ENCODE measurements at places on chromosomes 2 and 18.

DNA sequence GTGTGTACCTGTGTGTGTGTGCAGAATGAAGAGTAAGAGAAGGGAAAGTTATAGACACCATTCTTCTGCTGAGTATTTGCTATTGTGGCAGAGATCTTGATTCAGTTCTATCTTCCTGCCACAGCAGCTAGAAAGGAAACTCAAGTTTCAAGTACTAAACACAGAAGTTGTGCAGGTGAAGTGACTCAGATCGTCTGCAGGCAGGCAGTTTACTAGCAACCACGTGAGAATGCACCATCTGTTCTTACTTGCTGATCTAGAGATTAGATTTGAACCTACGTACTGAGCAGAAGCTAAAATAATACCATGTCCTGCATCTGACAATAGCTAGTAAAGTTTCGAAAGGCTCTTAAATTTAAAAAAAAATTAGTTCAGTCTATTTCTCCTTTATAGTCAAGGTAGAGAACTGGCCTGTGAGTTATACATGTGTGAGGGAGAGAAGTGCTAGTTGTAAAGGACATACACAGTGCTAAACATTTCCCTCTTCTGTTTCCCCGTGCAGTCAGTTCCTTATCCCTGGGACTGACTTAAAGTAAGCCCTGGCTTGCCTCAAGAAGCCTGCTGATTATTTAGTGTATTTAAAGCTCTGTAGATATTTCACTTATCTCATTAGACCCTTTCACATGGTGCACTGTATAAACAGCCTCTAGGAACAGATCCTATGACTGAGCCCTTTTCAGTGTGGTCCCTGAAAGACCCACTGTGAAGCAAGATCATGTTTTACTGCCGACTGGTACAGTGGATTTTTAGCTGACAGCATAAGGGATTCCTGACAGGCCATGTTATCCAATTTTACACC lies 45.0 kb downstream of the SLC38A11 start:
- no peak for DNase-seq

GRCh38 chr2:100285691-100286090 lies 36.6 kb downstream of the LONRF2 start:
- no peak for DNase-seq

- no peak for DNase-seq
Measured at GRCh38 chr2:201900362-201900761, 94.0 kb downstream of the CDK15 start.

DNA sequence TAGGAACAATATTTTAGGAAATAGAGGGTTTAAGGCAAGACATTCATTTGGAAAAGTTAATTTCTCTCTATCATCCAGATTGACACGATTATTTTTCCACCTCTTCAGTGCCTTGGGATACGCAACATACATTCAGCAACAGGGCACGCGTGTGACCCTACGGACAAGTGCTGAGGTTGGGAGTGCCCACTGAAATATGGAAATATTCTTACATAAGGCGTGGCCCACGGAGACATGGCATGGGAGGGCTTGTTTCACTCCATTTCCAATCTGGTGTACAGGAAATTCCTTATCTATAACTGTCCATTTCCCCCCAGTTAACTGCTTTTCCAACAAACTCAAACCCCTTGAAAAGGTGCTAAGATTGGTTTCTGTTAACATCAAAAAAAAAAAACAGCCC lies 20.9 kb upstream of the KIDINS220 start:
- DNase-seq = no peak

DNA sequence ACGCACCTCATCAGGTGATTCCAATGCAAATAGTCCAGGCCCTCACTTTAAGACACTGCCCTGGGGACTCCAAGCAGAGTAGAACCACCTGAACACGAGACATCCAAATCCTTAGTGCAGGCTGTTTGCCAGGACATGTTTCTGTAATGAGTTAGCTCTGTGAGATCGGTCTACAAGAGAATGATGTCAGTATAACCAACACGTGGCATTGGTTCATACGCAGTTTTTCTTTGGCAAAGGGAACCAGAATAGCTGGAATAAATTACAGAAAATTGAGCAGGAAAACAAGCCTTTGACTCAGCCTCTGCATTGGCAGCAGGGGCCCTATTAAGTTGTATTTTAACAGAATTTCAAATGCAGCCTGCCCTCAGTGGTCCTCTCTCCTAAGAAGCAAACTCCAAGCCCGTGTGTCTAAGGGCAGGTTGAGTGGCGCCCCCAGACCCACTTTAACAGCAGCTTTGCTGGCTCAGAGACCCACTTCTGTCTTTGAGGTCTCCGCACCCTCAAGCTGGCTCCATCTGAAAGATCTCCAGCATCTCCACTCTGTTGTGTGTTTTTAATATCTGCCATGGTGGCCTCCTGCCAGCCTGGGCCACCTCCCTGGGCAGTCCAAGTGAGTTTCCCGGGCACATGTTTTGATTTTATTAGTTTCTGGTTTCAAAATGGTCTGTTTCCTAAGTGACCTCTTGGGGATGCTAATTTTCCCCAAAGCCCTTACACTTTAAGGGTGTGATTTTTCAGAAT lies 61.3 kb downstream of the ALPK2 start:
- DNase-seq = no peak

DNA sequence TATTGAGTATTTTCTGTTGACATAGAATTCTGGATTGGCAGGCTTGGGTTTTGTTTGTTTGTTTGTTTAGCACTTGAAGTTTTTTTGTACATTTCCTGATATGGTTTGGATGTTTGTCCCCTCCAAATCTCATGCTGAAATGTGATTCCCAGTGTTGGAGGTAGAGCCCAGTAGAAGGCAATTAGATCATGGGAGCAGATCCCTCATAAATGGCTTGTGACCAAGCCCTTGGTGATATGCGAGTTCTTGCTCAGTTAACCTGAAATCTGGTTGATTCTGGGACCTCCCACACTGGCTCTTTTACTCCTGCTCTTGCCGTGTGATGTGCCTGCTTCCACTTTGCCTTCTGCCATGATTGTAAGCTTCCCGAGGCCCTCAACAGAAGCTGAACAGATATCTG lies 98.0 kb downstream of the PTPN4 start:
- no peak for DNase-seq

DNA sequence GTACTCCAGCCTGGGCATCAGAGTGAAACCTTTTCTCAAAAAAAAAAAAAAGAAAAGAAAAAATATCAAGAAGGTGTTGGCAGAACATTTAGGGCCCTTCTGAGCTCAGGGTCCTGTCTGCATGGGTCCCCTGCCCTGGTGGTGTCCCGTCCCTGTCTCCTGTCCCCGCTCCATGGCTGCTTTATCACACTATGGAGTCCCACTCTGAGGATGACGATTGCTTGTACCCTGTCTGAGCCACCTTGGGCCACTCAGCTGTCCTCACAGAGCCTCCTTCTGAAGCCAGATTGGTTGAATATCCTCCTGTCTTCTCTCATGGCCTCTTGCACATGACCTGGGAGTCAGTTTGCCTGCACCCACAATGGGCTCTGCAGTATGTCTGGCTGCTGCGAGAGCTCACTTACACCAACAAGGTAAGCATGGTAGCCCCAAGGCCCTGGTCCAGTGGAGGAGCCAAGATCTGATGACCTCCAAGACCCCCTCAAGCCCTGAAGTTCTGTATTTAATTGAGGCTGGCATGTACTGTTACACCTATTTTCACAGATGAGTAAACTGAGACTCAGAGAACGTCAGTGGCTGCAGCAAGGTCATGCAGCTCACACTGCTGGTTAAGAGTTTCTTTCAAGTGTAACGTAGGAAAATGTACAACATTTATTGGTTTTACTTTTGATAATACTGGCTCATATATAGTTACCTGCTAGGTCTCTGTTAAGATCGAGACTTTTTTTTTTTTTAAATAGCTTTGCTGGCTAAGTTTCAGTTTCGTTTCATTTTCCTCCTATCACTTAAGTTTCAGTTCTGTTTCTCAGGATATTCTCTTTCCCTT lies 16.9 kb upstream of the ZCCHC2 start:
- DNase-seq = no peak

GRCh38 chr2:55047677-55048299 lies 2.5 kb downstream of the RTN4 start:
- DNase-seq = no peak

GRCh38 chr2:31269087-31269486 lies 35.1 kb downstream of the EHD3 start:
- no peak for DNase-seq

- no peak for DNase-seq
Measured at GRCh38 chr2:122193622-122194021, 438.2 kb downstream of the TSN start.

DNA sequence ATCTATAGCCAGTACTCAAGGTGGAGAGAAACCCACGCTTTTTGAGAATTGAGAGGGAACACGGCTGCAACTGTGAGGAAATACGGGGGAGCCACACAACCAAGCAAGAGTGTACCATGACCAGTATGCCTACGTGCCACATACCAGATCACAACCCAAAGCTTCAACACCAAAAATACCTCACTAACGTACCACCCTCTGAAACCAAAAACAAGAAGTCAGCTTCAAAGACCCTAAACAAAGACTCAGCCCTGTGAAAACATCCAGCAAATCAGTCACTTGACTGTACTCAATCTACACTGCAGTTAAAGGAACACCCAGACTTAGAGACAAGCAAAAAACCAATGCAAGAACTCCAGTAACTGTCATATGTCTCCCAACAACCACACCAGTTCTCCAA lies 17.0 kb downstream of the RNU4ATAC start:
- no peak for DNase-seq

DNA sequence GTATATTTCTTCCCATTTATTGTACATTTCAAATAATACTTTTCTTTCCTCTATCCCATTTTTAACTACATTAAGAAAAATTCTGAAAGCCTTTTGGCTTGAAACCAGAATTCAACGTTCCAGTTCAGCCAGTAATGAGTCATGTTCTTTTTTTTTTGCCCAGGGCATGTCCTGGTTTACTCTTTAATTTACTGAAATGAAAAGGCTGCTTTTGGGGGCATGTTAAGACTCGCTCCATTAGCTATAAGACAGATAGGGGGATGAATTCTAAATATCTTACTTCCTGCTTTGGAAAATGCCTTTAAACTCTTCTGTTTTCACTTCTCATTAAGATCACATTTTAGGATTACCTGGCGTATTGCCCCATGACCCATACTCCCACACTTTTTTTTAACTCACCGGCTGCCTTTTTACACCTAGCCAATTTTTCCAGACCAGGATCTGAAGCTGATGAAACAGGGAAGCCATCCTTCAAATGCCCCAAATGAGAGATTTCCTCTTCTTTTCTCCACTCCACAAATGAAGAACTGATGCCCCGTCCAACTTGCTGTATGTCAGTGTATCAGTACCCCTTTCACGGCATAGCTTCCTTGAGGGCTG lies 585 bp downstream of the ABCA12 start:
- DNase-seq = no peak

DNA sequence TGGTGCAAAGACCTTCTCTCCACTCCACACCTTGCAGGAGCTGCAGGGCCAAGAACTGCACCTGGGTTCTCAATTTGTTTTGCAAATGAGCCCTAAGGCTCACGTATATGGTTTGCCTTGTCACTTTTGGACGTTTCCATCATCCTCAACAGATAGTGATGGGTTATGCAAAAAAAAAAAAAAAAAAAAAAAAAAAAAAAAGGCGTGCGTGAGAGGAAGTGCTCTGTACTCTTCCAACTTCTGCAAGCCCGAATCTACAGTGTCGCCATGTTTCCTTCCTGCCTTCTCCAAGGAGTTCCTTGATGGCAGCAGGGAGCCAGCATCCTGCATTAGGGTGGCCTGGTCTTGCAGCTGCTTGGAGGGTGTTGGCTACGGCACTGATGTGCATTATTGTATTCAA lies 4.0 kb upstream of the INHBB start:
- DNase-seq = no peak

DNA sequence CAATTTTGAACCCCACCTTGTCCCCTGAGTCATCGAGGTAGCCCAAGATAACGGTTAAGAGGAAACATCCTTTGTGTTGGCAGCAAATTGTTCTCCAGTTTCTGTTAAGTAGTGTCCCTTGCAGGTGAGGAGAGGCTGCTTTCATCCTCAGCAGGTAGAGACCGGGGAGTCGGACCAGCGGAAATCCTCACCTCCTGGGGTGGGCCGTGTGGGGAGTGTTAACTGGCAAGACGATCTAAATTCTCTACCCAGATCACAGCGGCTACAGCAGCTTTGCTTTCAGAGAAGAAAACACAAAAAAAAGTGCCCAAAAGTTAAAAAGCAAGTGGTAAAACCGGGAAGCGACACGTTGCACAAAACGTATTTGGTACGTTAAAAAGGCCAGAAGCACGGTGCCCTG lies 63.2 kb downstream of the ADI1 start:
- no peak for DNase-seq

GRCh38 chr18:74116633-74117554 lies 30.7 kb downstream of the FBXO15 start:
- DNase-seq = no peak

DNA sequence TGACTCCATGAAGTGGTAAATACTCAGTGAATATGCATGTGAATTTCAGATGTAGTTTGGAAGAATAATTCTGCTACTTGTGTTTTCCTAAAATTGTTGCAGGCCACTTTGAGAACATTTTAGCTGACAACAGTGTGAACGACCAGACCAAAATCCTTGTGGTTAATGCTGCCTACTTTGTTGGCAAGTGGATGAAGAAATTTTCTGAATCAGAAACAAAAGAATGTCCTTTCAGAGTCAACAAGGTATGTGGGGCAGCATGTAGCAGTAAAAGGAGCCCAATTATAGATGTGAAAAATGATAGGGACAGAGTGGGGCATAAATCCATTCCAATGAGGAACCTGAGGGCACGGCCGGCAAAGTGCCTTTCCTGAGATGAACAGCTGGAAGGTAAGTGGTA lies 16.1 kb downstream of the SERPINB5 start:
- DNase-seq = no peak

DNA sequence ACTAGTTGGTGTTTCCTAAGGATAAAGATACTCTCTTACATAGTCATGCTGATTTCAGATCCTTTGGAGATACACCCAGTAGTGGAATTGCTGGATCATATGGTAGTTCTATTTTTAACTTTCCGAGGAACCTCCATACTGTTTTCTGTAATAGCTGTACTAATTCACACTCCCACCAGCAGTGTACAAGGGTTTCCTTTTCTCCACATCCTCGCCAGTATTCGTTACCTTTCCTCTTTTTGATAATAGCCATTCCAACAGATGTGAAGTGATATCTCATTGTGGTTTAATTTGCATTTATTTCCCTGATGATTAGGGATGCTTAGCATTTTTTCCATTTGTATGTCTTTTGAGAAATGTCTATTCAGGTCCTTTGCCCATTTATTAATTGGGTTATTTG lies 34.0 kb downstream of the ACTR2 start:
- DNase-seq = no peak

GRCh38 chr2:191115804-191116203 lies 35.0 kb downstream of the STAT4 start:
- DNase-seq = no peak

DNA sequence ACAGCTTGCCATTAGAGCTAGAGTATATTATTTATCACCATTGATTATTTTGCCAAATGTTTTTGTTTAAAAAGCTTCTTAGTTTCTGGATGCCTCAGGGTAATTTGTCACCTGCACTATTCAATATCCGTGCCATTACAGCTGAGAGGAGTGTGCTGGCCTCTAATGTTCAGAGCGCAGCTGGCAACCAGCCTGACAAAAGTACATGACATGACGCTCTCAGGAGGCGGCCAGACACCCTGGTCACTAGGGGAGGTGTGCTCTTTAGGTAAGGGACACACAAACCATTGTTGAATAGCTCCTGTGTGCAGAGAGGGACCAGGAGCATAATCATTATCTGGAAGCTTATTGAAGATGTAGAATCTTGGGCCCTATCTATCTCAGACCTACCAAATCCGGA lies 20.3 kb downstream of the LIMS1 start:
- DNase-seq = no peak
